ENCODE measurements at places on chromosomes 13 and 19.

- DNase-seq: peak; percentile 95
These were observed 1.7 kb downstream of the ANKRD24 start for GRCh38 chr19:4183967-4184717.

- DNase-seq: no peak
These were observed 3.1 kb upstream of the SLC5A5 start for GRCh38 chr19:17868669-17869068.

DNA sequence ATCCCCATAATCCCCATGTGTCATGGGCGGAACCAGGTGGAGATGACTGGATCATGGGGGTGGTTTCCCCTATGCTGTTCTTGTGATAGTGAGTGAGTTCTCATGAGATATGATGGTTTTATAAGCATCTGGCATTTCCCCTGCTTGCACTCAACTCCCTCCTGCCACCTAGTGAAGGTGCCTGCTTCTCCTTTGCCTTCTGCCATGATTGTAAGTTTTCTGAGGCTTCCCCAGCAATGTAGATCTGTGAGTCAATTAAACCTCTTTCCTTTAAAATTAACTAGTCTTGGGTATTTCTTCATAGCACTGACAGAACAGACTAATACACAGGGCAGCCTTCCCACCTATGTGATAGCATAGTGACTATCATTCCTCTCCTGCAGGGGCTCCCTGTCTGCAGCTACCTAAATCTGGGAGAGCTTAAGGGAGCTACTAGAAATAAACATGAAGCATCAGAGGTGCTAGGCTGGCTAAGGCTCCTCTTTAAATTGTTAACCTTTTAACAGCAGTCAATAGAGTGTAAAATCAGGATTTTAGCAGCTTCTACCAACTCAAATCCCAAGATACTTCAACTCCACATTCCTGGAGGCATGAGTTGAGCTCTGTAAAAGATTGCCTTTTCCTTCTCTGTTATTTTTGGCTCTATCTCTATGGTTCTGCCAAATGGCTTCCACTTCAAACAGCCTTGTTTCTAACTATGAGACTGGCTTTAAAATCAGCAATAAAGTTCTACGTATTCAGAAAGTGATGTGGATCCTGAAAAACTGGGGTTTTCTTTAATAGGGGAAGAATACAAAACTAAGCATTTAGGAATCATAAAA lies 112.3 kb downstream of the VWA8 start:
- no peak for DNase-seq

- no peak for DNase-seq
These were observed 36.8 kb upstream of the ATP11A start for GRCh38 chr13:112653071-112653470.

GRCh38 chr19:41935760-41936415 lies 7.6 kb upstream of the ERFL start:
- DNase-seq: no peak
